ENCODE measurements at places on chromosomes 3 and 15.
A peak's percentile ranks its signal among the peaks of the same experiment; 100 is the strongest.

DNA sequence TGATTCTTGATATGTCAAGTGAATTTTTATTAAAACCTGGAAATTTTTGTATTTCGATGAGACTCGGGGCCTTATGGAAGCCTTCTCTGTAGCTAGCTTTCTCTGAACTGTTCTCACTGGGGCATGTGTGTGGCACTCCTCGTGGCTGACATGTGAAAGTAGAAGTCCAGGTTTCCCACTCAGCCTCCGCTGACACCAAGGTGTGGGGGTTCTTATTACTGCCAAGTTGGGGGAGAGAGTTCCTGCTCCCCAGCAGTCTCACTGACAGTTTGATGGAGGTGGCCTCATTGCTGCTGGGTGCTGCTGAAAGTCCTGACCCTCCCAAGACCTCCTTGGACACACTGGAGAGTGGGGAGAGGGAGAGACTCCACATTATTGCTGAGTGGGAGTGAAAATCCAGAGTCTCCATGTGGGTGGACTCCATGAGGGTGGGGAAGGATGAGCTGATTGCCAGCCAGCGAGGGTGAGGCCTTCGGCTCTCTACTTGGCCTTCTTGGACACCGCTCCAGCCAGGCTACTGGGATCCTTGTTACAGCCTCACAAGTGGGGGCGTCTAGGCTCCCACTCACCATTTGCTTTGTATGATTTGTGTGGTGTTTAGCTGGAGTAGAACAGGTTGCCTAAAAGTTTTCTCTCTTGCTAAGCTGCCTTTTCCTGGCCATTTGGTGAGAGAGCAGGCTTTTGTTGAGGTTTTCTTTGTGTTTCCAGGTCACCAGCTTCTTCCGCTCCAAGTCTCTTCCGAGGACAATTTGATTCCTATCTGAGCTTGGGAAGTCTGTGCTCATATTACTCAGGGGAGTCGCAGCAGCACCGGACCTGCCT lies 64.1 kb downstream of the LSM3 start:
- DNase-seq, result no peak

- DNase-seq, result no peak
These were observed 76.0 kb downstream of the TMCO5A start for GRCh38 chr15:38010395-38010794.

GRCh38 chr15:52082197-52083036 lies 30.2 kb downstream of the BCL2L10 start:
- no peak for DNase-seq

- DNase-seq, result no peak
These were observed 18.9 kb downstream of the ILDR1 start for GRCh38 chr3:122003112-122003511.

DNA sequence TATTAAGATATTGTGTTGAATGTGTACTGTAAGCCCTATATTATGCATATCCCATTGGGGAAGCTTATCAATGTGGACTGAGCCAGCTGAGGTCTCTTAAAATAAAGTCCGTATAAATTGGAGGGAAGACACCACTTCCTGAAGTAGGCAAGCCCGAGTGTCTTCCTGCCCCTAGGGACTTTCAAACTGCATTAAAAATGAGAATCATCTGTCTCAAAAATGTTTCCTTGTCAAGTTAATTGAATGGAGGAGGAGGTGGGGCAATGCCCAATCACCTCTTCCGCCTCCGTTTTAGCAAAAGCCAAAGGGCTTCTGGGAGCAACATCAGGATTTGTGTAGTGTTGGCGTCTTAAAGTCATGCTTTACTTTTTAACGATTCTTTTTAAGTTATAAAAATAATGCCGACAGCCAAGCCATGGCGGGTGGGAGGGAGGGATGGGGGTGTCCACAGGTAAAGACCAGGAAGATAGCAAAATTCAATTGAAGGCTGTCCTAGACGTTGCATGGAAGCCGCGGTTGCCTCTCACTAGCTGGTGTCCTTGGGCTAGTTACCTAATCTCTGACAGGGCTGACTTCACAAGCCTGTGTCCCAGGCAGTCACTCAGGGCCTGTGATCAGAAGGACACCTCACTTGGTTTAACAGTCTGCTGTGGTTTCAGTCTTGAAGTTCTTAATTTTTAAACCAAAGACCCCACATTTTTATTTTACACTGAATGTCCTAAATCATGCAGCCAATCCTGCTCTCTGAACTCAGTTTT lies 524.9 kb upstream of the PROK2 start:
- no peak for DNase-seq

GRCh38 chr3:95654570-95655362 lies 1159.6 kb upstream of the EPHA6 start:
- DNase-seq, result no peak

DNA sequence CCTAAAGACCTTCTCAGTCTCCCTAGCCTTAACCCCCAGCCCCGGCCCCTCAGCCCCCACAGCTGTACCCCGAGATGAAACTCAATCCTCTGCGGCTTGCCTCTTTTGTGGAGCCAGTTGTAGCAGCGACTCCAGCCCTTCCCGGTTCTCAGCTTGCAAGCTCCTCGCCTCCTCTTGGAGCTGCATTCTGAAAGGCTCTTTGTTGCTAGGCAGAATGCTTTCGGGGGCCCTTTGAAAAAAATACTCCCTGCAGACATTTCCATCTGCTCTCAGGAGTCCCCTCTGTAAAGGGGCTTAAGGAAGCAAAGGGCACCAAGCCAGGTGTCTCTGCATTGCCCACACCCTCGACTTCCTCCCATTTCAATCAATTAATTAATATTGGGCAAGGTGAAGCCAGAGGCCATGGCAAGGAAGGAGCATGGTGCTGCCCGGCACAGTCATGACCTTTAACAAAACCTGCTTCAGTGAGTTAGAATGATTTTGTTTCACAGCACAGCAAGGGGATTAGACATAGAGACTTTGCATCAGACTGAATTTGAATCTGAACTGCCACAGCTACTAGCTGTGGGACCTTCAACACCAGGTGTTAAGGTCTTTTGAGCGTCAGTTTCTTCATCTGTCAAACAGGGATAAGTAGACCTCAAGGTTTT lies 65.5 kb downstream of the SRGAP3 start:
- no peak for DNase-seq

GRCh38 chr3:71582036-71582611 lies 1.4 kb downstream of the FOXP1 start:
- peak; percentile 44 for DNase-seq

DNA sequence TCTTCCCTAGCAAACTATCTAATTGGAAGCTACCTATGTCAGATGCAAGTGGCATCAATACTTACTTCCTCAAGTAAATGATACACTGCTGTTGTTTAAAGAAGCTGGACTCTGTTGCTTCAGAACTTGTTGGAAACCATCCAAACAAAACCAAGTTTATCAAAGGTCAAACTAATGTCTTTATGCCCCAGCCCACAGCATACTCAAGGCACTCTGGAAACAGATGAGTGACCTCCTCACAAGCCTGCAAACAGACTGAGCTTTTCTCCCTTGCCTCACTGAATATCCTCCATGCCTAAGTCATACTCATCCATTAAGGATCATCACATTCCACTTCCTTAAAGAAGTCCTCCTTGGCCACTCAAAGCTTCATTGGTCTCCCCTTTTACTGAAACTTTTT lies 107.4 kb upstream of the ACP3 start:
- no peak for DNase-seq

DNA sequence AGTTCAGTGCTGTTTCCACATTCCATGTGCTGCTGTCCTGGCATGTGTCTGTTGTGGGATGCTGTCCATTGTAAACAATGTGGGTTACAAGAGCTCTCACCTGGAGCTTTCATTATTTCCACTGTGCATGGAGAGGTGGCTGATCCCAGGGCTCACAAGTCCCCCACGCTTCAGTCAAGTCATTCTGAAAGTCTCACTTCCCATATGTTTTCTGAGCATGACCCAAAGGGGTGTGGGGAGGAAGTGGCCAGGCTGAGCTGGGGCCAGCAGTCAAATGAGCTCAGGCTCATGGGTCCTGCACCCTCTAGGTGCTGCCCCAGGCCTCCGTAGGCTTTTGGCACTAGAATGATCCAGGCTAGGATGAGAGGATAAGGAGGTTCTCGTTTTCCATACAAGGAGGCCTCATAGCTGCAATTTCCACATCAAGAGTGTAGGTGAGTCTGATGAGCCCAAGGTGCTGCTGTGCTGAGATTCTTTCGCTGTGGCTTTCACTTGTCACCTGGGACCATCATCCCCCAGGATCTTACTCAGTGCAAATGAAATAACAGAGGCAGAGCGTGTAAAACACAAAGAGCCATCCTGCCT lies 22.0 kb downstream of the STARD5 start:
- no peak for DNase-seq

DNA sequence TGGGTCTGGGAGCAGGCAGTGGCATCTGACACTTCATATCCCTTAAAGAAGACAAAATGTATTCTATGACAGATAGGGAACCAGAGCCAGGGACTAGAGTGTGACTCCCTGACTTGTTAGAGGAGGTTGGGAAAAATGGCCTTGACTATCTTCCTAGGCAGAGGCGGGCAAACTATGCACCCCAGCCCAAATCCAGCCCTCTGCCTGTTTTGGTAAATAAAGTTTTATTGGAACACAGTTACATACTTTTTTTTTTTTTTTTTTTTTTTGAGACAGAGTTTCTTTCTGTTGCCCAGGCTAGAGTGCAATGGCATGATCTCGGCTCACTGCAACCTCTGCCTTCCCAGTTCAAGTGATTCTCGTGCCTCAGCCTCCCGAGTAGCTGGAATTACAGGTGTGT lies 47.3 kb downstream of the QTRT2 start:
- no peak for DNase-seq

DNA sequence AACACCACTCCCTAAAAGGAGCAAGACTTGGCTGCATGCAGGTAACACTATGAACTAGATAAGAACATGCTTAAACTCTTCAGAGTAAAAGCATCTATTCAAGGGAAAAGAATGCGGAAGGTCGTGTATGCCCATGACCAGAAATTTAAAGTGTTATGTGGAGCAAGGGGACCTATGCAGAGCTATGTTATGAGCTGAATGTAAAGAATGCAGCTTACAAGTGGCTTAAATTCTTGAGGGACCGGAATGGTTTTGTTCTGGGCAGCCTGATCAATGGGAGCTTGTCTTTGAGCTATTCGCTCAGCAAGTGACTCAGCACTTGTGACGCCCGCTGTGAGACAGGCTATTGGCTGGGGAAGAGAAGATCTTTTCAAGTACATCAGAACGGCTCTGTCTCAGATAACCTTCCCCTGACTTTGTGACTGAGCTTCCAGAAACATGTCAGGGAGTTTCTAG lies 367.5 kb upstream of the THBS1 start:
- DNase-seq, result no peak

DNA sequence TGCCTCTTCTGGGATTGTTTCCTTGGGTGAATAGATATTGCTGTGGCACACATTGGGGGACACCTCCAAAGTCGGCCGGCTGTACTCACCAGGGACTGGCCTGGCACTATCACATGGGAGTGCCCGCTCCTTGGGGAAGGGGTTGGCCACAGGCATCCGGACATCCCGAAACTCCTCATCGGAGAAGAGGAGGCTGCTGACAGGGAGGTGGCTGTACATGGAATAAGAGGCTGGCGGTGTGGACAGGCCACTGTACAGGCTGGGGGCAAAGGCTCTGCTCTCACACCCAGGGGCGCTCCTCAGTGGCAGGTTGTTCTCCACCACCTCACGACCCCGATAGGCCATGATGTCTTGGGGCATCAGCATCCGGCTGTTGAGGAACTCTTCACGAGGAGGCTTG lies 15.7 kb downstream of the BCL6 start:
- DNase-seq, result no peak

GRCh38 chr3:161263057-161263456 lies 41.9 kb downstream of the NMD3 start:
- DNase-seq, result no peak

GRCh38 chr3:46187341-46187700 lies 20.8 kb downstream of the CCR1 start:
- no peak for DNase-seq

DNA sequence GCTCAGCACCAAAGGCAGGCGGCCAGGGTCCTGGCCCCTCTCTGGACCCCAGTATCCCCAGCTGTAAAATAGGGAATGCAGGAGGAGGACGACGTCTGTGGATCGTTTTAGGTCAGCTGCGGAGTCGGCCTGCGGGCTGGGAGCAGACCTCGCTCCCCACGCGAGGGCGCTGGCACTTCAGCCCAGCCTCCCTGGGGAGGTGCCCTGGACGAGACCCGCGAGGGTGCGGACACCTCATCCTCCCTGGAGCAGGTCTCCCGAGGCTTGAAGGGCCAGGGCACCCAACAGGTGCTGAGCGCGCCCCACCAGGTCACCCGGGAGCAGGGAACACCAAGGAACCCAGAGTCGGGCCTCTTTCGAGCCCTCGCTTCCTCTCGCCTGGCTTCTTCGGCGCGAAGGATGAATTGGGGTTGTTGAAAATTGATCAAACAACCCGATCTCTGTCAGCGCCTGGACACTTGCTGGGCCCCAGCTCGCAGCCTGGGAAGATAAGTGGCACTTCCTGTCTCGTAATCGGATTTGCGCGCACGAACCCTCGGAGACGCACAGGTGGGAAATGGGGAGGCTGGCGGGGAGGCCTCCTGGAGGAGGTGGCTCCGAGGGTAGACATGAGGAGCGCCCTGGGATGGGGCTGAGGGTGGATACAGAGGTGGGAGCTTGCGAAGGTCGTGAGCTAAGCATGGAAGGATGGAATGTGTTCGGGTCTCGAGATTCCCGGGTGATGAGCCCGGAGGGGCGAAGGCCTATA lies 588 bp upstream of the VIPR1 start:
- DNase-seq, result no peak

GRCh38 chr15:98983334-98983733 lies 24.3 kb downstream of the PGPEP1L start:
- DNase-seq, result no peak

GRCh38 chr3:42667096-42667522 lies 13.6 kb downstream of the ZBTB47 start:
- DNase-seq, result no peak

- DNase-seq, result no peak
These were observed 13.2 kb downstream of the PFKFB4 start for GRCh38 chr3:48543271-48543866.
